ENCODE measurements at places on chromosomes 11 and 22. TPM values are rescaled to one million over a fixed set of nuclear protein-coding genes. Genes with fewer than 3 reads are reported as not detected.
A peak's percentile ranks its signal among the peaks of the same experiment; 100 is the strongest.

DNA sequence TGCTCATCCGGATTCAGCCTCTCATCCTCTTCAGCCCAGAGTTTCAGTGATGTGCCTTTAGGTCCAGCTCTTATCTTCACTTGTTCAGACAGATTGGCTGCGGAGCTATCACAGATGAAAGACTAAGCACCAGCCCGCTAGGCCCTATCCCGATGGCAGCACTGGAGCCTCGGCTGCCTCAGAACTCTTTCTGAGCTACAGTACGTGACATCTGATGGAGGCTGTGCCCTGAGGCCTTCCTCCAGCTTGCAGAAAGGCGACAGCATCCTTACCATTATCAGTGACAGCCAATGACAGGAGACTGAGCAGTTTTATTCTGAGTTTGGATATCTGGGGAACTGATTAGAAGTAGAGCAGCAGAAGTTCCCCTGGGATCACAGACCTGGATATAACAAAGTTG is 4.0 kb downstream of the OR8B8 start:
- H3K27me3 ChIP-seq = peaks cover 23% of the 10 kb centered on the region
- no peak overlapping the region for H3K27ac ChIP-seq
- H3K4me3 ChIP-seq = no peak overlapping the region
- no peaks in the 10 kb centered on the region for H3K4me1 ChIP-seq
- H3K36me3 ChIP-seq = no peaks in the 10 kb centered on the region

DNA sequence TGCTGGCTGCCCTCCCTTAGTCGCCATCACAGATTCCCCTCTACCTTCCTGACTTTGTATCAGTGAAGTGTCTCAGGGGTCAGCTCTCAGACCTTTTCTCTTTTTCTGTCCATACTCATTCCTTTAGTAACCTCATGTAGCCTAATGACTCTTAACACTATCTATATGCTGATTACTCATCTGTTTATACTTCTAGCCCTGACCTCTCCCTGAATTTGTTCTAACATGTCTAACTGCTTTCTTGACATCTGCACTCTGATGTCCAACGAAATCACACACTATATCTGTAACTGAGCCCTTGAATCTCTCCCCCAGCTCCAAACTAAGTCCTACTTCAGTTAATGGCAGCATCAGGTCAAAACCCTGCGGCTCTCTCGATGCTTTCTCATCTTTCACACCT is 135.8 kb upstream of the TIMP3 start:
- H3K27me3 ChIP-seq = no peaks in the 10 kb centered on the region
- no peak for DNase-seq
- no peaks in the 10 kb centered on the region for H3K36me3 ChIP-seq

DNA sequence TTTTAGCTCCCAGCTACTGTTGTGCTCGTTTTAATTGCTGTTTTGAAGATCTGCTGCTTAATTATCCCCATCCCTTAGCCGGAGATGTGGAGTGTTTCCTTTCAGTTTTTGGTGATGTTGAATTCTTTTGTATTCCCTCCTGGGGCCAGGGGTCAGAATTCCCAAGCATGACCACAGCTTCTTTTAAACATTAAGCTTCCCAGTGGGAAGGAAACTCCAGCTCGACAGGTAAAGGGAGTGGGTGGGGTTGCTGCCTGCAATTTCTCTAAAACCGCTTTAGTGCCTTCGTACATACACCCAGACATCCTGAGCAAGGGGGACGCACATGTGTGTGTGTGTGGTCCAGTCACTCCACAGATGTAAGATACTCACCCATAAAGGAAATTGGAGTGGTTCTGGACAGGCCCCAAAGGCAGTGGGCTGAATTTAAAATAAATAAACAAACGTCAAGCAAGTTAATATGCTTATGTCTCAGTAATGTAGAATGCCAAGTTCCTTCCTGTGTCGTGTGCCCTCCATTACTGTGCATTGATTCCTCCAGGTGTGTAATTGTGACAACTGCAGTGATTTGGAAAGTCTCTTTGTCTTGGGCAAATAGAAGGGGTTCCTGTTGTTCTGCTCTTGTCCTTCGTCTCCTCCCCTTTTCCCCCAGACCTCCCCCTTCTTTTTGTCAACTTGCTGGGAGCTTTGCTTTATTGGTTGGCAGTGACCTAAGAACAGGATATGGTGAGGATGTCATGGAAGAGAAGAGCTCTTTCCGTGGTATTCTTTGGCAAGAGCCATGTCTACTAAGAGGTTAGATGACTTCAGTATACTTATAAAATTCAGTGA is 19.2 kb upstream of the ADSL start:
- DNase-seq = no peak
- H3K27me3 ChIP-seq = no peaks in the 10 kb centered on the region
- peaks cover 24% of the 10 kb centered on the region for H3K4me1 ChIP-seq
- peaks cover 8% of the 10 kb centered on the region for H3K36me3 ChIP-seq
- H3K27ac ChIP-seq = peak overlapping the region; percentile 33

GRCh38 chr11:64097468-64098317 is 62.0 kb downstream of the FLRT1 start:
- H3K27ac ChIP-seq = peak overlapping the region; percentile 16
- H3K36me3 ChIP-seq = no peaks in the 10 kb centered on the region
- DNase-seq = no peak
- H3K4me1 ChIP-seq = peaks cover 53% of the 10 kb centered on the region
- H3K4me3 ChIP-seq = peak overlapping the region; percentile 22

- peaks cover 4% of the 10 kb centered on the region for H3K27me3 ChIP-seq
- DNase-seq = no peak
- H3K27ac ChIP-seq = peak overlapping the region; percentile 100
- peaks cover 45% of the 10 kb centered on the region for H3K4me1 ChIP-seq
- peak overlapping the region; percentile 98 for H3K4me3 ChIP-seq
- H3K36me3 ChIP-seq = peaks cover 53% of the 10 kb centered on the region
These were observed 1.1 kb downstream of the EWSR1 start for GRCh38 chr22:29269230-29269604.

DNA sequence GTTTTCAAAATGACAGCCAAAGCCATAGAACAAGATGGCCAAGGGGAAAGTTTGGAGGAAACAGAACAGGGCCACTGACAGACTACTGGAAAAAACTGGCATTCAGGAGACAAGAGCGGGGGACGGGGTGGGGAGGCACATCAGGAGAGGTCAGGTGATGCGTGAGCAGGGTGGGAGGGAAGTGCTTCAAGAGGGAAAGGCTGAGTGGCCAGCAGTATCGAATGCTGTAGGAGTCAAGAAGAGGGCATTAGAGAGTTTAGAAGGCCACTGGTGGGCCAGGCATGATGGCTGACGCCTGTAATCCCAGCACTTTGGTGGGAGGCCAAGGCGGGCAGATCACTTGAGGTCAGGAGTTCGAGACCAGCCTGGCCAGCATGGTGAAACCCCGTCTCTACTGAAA is 8.2 kb downstream of the GTPBP1 start:
- peak overlapping the region; percentile 57 for H3K27ac ChIP-seq
- DNase-seq = no peak
- H3K4me3 ChIP-seq = no peak overlapping the region

- H3K4me1 ChIP-seq = peaks cover 22% of the 10 kb centered on the region
- no peak for DNase-seq
- H3K27ac ChIP-seq = no peak overlapping the region
- H3K4me3 ChIP-seq = no peak overlapping the region
These were observed 16.6 kb downstream of the YPEL1 start for GRCh38 chr22:21719024-21719423.

DNA sequence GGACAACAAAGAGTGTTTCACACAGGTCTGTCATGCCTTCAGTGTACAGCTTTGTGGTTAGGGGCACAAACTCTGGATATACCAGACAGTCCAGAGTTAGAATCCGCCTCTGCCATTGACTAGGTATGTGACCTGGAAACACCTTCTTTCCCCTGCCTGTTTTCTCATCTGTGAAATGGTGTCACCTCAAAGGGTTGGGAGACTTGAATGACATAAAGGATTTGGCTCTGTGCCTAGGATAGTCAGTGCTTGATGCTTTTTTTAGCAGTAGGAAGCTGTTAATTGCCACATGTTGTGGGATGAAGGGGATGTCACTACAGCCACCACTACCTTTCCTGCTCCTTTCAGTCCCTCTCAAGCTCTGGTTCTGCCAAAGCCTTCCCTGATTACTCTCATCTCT is 17.4 kb upstream of the LRRC55 start:
- no peaks in the 10 kb centered on the region for H3K4me1 ChIP-seq
- no peak for DNase-seq
- H3K27me3 ChIP-seq = no peaks in the 10 kb centered on the region
- H3K4me3 ChIP-seq = no peak overlapping the region
- H3K36me3 ChIP-seq = no peaks in the 10 kb centered on the region

Gene CHORDC1
- total RNA-seq = 63.7 TPM

Gene TMEM109
- total RNA-seq = 83.0 TPM

Gene MYOD1
- not detected for total RNA-seq
